ENCODE measurements at places on chromosomes 5 and 9.

DNA sequence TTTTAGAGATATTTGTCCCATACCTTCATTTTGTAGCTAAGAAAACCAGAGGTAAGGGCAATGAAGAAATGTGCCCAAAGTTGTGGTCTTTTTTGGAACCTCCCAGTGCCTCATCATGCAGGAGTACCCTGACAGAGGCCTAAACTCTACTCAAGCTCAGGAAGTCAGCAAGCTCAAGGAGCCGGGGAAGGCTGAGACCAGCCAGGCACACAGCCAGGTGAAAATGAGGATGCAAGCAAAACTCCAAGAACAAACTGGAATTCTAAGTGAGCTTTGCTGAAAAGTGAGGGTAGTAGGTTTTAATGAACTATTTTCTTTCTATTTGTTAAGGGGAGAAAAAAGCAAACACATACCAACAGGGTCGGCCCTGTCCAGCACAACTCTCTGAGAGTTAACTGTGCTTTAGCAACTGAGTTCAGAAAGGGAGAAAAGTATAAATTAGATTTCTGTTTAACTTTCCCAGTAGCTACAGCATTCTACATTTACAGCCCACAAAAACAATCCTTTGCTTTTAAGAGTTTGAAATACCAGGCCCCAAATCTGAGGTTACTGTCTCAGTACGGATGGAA lies 146.4 kb downstream of the GNAQ start:
- no peak for DNase-seq

- DNase-seq: no peak
Observed at GRCh38 chr5:172815631-172816030, 18.4 kb upstream of the ERGIC1 start.

DNA sequence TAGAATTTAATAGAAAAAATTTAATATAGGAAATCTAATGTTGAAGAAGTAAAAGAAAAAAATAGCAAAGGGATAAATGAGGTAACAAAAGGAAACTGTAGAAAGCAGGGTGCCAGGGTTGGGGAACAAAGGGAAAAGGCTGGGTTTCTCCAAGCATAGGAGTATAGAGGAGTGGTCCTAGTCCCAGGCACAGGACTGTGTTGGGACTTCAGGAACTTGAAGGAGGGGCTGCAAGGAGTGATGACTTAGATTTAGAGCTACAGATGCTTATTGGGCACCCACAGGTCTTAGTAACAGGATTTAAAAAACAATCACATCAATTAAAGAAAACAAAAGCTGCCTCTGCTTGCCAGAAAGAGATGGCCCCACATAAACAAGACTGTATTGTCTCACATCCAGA lies 396.5 kb upstream of the TNC start:
- no peak for DNase-seq

DNA sequence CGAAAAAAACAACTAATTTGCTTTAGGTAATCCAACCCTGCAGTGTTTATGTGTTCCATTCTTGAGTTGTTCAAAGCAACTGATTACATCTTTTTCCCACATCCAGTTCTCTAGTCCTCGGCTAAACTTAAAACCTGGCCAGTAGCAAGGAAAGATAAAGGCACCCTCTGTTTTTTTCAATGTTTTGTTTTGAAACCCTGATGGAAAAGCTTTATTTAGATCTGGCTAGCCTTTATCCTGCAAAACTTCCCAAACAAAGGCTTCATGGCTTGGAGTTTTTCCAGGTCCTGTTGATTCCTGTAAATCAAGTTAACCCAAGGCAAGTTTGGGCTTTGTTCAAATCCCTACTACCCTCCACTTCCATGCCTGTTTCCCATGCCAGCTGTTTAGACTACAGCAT lies 105.1 kb downstream of the CEMIP2 start:
- no peak for DNase-seq

DNA sequence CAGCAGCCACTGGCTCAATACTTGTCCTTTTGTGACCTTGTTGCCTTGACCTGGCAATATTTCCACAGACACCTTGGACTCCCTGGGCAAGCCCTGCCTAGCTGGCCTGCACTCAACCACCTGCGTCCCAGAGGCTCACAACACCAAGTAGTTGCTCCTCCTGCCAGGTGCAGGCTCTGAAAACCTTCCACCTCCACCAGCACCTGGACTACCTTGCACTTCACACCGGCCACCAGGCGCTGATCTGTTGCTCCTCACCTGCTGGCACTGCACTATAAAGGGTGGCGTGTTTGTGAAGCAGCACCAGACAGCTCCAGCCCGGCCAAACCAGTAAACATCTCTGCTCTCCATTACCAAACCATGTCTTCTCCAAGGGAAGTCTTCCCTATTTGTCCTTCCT lies 997.7 kb downstream of the PTPRD start:
- DNase-seq: no peak

- DNase-seq: no peak
Observed at GRCh38 chr9:120221844-120222243, 358.1 kb downstream of the CDK5RAP2 start.

Data from activated CD4-positive, alpha-beta T cell treated with anti-CD3 and anti-CD28 coated beads for 24 hours (primary cell).